ENCODE measurements at places on chromosomes 4 and X.

- peak; percentile 53 for DNase-seq
These were observed 340.9 kb downstream of the CENPC start for GRCh38 chr4:67204441-67204840.

DNA sequence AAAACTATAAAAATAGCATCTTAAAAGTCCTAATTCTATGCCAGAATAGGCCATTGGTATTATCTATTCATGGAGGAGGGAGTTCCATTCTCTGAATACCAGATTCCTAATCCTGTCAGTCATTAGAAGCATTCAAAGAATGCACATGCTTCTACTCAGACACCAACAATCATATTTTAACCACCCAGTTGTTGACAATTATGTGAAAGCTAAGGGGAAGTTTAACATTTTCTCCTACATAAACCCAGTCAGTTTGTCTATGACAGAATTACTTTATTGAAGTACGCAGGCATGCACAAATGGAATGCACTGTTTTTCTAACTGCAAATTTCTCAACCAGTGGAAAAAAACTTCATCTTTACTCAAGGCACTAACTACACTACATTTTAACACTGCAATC, 69.6 kb upstream of the MTNR1A start:
- DNase-seq: peak; percentile 76

DNA sequence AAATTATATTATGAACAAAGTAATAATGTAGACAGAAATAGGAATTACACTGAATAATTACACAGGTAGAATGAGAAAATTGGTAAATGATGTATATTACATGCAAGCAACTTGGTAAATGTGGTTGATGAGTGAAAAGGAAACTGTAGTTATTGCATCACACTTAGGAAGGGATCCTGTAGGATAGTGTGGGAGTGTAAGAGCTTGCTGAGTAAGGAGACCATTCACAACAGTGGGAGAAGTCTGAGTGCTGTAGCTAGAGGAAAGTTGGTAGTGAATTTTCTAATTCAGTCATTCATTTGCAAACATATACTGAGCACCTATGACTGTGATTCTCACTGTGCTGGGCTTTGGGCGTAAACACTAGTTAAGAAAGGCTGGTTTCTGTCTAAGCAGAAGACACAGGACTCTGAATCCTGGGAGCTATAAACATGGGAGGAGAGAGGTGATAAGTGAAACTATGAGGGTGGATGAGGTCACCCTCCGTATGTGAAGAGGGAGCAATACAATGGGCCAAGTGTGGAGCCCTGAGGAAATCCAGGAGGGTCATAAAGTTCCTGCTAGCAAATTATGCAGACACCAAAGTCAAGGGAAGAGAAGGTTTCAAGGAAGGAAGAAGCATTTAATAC, 14.2 kb upstream of the CPE start:
- DNase-seq: no peak

DNA sequence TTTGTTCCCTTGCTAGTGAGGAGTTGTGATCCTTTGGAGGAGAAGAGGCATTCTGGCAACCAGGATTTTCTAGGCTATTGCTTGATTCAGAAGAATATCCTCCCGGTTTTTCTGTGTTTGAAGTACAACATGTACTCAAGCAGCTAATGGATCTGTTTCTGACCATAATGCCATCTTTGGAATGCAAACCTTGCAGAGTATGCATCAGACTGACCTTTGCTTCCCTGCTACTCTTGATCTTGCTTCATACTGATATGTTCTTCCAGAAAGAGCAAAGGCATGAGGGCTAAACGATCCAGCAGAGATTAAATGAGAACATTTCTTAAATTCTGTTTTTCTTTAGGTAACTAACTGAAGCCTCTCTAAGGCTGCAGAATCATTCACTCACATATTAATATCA, 265.4 kb upstream of the SLC7A11 start:
- DNase-seq: peak; percentile 46

DNA sequence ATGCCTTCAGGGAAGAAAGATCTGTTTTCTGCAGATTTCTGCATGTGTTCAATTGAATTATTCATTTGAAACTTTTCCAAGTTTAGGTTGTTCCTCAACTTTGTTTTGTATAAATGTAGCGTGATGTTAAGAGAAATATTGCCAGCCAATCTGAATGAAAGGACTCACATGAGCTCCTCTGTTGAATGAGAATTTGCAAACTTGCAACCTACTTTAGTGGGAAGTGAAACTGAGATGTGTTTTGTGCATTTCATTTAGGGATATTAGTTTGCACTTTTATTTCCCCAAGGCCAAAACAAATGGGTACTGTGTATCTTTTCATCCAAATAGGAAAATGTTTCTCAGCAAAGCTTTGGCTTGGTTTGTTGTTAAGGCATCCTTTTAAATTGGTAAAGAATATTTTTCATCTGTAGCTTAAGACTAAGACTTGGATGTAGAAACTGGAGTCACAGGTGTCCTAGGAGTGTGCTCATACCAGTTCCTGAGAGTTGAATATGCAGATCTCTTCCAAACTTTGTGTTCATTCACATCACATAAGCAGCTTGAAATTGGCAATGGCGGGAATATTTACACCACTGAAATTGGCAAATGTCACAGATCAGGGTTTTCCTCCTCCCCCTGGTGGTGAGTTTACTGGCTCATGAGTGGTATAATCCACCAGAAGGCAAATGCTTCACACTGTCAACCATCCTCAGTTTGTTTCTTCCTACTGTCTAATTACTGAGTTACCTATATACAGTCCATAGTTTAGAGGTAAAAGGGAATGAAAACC, 193.6 kb upstream of the BANK1 start:
- DNase-seq: no peak

GRCh38 chr4:6910340-6910959, 824 bp downstream of the TBC1D14 start:
- no peak for DNase-seq

- peak; percentile 38 for DNase-seq
These were observed 185.7 kb upstream of the HS3ST1 start for GRCh38 chr4:11614426-11614825.

DNA sequence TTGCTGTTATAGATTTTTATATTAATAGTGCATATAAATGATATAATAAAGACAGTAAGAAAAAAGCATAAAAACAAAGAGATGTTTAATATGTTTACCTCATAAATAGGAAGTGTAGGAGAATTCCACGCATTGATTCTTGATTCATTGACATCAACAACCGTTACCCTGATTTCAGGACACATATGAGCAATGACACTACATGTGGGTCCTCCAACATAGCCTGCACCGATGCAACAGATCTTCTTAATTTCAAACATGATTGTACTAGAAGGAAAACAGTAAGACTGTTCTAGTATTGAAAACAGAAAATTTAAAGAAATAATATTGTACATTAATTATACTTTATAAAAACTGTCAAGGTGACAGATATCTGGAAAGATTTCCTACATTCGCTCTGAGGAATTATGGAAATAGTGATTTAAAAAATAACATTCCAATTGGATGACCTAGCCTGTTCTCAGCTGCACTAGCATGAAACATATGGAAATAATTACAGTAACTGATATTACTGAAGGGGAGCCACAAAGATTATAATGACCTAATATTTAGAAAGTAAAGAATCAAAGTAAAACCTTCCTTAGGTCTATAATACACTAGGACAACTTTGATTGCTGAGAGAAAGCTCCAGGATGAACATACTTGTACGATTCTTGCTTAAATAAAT, 5.9 kb downstream of the UGDH start:
- DNase-seq: peak; percentile 81

GRCh38 chr4:7187168-7187535, 5.2 kb upstream of the SORCS2 start:
- no peak for DNase-seq

DNA sequence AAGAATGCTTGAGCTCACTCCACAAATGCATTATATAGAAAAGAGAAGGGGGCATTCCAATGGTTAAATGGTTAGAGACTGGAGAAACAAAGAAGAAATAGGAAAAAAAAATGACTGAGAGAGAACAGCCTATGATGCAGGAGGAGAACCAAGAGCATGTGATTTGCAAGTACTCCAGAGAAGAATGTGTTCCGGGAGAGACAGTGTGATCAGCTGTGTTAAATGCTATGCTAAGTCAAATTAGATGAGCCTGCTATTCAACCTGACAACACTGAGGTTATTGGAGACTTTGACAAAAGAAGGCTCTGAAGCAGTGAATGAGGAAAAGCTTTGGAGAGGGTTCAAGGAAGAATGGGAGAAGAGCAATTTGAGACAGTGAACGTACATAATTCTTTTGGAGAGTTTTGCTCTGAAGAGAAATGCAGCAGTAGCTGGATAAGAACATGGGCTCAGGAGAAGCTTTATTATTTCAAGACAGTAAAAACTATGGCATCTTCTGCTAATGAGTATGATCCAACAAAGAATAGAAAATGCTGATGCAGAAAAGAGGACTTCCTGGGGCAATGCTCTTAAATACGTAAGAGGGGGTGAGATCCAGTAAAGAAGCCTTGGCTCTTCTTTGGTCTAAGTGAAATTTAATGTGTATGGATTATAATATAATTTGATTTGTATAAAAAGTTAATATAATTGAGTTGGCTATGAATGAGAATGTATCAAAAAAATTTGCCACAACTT, 66.3 kb downstream of the PPP3CA start:
- DNase-seq: no peak

GRCh38 chr4:28744066-28744465, 1883.4 kb downstream of the STIM2 start:
- DNase-seq: no peak

GRCh38 chrX:133983974-133984845, 1.2 kb downstream of the GPC3 start:
- DNase-seq: no peak

DNA sequence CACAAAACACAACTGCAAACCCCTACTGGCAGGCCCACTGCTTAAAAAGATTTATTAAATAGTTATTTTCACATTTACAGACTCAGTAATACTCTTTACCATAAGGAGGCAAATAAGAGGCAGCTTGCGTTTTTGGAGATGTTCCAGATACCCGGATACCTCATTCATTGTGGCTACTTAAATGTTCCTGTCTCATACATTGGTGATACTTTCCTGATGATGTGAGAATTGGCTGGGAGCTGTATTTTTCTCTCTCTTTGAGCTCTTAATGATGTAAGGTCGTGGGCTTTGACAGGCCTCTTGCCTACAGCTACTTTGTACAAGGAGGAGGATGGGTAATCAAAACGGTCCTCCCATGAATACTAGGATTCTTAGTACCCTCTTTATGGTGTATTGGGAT, 101.5 kb downstream of the AKAP4 start:
- no peak for DNase-seq

- DNase-seq: no peak
These were observed 9.1 kb downstream of the ARHGAP36 start for GRCh38 chrX:131067216-131067615.

DNA sequence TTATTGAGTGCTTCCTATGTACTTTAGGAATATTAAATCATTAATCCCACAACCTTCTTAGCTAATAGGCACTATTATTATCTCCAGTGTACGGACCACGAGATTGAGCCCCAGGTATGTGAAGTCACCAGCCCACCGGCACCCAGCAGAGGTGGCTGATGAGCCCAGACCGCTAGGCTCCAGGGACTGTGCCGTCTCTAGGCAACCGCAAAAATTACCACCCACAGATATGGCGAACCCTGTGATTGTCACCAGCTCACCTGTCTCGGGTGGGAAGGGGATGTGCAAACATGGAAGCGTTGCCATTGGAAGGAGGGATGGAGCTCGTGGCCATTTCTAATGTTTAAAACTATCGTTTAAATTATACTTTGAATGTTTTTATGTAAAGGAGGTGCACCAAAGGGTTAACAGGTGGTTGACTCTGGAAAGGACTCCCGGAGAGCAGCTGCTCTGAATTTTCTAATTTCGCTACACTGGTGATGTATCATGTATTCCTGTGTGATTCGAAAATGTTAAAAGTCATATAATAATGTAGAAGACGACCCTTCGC, 21.0 kb upstream of the JAKMIP1 start:
- no peak for DNase-seq

DNA sequence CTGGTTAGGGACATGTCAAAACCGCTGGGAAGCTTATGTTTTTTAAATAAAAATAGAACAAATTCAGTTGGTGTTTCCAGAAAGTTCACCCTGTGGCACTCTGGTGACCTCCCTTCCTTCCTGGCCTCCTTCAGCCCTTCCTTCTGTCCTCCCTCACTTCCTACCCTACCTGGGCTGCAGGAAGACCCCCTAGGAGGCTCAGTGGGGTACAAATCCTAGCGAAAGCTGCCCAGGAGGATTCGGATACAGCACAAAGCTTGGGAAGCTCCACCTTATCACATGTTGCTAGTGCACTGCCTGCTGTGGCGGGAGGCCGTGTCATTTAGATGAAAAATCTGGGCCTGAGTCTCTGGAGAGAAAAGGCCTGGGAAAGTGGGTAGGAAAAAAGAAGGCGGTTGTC, 60.5 kb downstream of the FHDC1 start:
- no peak for DNase-seq

GRCh38 chr4:8163436-8164193, 5.0 kb upstream of the ABLIM2 start:
- DNase-seq: no peak

Data from astrocyte of the spinal cord (primary cell).